Type B pancreatic cell (in vitro differentiated cells): ENCODE measurements at places on chromosomes 3 and 15. TPM values are rescaled to one million over a fixed set of nuclear protein-coding genes. Genes with fewer than 3 reads are reported as not detected.

GRCh38 chr3:42403737-42404136 lies 6.7 kb downstream of the LYZL4 start:
- H3K4me1 ChIP-seq, result no peaks in the 10 kb centered on the region
- DNase-seq, result no peak
- no peaks in the 10 kb centered on the region for H3K36me3 ChIP-seq
- H3K27ac ChIP-seq, result no peak overlapping the region

Gene CDCP1
- total RNA-seq, result 26.3 and 82.5 TPM in 2 replicates

GRCh38 chr3:41726891-41727290 lies 235.0 kb downstream of the ULK4 start:
- no peak overlapping the region for H3K4me3 ChIP-seq
- DNase-seq, result no peak
- no peak overlapping the region for H3K27ac ChIP-seq
- no peaks in the 10 kb centered on the region for H3K27me3 ChIP-seq
- no peaks in the 10 kb centered on the region for H3K36me3 ChIP-seq
- no peaks in the 10 kb centered on the region for H3K4me1 ChIP-seq

DNA sequence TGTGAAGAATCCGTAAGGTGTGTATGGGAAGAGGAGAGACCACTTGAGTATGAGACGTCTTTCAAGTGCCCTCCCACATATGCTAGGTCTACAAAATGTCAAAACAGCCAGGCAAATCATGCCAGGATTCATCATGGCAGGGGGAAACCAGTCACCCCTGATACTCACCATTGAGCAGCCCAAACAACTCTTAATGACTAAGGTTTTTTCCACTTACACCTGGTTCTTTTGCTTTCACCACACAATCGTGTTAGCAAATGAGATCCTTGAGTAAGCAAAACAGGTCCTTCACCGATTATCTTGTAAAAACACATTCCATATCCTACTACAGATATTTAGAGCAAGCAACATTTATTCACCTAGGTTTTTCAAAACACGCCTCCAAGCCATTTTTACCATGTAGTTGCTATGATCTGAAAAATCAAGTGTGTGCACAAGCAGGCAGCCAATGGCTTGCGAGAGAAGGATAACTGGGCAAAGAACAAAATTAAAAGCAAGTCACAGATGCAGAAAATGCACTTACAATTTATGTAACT lies 177.5 kb upstream of the LPP start:
- H3K36me3 ChIP-seq, result no peaks in the 10 kb centered on the region
- H3K27me3 ChIP-seq, result peaks cover 4% of the 10 kb centered on the region

Gene SRP14
- 176 and 235 TPM in 2 replicates for total RNA-seq

DNA sequence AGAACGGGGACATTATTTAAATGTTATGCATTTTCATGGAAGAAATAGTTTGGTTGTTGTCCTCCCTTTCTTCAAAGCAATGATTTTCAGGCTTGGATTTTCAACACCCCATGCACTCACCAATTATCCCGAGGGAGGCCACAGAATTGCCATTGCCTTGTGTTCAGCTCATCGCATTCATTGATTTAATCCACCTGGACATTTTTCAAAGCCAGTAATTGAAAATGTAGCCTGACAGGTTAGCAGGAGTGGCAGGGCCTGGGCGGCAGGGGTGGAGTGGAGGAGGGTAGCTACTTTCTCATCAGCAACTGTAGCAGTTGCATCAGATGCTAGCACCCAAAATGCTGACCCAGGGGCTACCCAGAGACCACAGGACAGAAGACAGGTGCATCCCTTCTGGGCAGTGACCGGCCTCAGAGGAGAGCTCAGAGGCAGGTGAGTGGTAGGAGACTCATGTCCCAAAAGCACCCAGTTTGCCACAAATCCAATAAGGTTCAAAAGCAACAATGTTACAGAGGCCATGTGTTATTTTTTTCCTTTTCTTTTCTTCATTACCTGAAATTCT lies 242.4 kb downstream of the CD47 start:
- peaks cover 11% of the 10 kb centered on the region for H3K4me1 ChIP-seq
- peaks cover 8% of the 10 kb centered on the region for H3K36me3 ChIP-seq
- H3K4me3 ChIP-seq, result no peak overlapping the region
- no peak overlapping the region for H3K27ac ChIP-seq

Gene TRH
- total RNA-seq, result 0.74 and 5.3 TPM in 2 replicates

DNA sequence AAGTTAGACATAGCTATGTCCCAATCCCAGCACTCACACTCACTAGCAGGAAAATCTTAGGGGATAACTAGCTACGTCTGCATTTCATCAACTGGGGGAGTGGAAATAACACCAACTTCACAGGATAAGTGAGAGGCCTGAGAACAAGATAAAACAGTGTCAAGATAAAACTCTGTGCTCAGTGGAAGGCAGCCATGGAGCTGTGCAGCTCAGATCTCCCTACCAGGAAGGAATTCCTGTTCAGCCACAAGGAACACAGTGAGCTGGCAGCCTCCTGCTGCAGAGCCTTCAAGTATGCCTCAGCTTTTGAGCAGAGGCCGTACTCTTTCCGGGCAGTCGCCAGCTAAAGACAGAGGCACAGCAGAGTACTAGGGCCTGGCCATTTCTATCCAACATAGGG lies 115.8 kb upstream of the TOPAZ1 start:
- DNase-seq, result no peak
- H3K4me3 ChIP-seq, result no peak overlapping the region

DNA sequence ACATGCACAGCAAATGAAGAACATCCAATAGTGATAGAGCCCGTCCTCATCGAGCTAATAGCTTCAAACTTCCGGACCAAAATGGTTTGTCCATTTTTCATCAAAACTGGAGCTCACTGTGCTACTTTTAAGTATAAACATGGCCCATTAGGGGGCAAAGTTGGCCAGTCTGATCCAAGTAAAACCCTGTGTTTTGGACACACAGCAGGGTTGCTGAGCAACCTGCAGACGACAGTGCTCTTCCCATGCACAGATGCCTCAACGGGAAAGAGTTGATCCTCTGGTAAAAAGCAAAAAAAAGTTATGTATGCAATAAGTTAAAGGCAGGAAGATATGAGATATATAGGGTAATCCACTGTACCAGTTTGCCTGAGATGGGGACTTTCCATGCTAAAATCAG lies 244.0 kb upstream of the THBS1 start:
- H3K27ac ChIP-seq, result no peak overlapping the region
- peaks cover 46% of the 10 kb centered on the region for H3K27me3 ChIP-seq
- no peaks in the 10 kb centered on the region for H3K36me3 ChIP-seq
- H3K4me3 ChIP-seq, result no peak overlapping the region
- peaks cover 9% of the 10 kb centered on the region for H3K4me1 ChIP-seq
- DNase-seq, result no peak

GRCh38 chr15:83959477-83959876 lies 276.1 kb upstream of the GOLGA6L4 start:
- no peak for DNase-seq
- H3K27me3 ChIP-seq, result peaks cover 10% of the 10 kb centered on the region
- no peak overlapping the region for H3K27ac ChIP-seq
- H3K4me3 ChIP-seq, result no peak overlapping the region

Gene TMC3
- total RNA-seq, result 0.07 and 0.10 TPM in 2 replicates

Gene SLC12A1
- 0.05 and 0.53 TPM in 2 replicates for total RNA-seq

Gene GCSAM
- total RNA-seq, result not detected in 2 replicates

Gene GRIP2
- 2.7 and 5.6 TPM in 2 replicates for total RNA-seq

Gene CCR2
- not detected in 2 replicates for total RNA-seq

DNA sequence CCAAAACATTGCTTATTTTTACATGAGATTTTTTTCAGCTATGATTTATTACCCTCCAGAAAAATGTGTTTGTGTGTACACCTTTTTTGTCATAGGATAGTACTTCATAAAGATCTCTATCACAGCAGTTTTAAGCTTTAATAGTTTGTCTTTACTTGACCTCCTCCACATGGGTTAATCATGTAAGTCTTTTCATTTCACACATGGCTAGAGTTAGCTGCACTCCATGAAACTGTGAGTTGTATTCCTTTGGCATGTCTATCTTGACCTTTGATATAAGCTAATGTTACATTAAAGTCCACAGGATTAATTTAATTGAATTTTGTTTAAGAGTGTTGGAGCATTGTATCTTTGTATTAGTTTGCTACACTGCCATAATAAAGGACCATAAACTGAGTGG lies 217.1 kb downstream of the OTOL1 start:
- no peaks in the 10 kb centered on the region for H3K36me3 ChIP-seq
- no peak overlapping the region for H3K27ac ChIP-seq
- DNase-seq, result no peak
- peaks cover 2% of the 10 kb centered on the region for H3K27me3 ChIP-seq

Gene MUC4
- 1.9 and 2.4 TPM in 2 replicates for total RNA-seq

Gene GOLGA8M
- 0.43 and 0.68 TPM in 2 replicates for total RNA-seq

DNA sequence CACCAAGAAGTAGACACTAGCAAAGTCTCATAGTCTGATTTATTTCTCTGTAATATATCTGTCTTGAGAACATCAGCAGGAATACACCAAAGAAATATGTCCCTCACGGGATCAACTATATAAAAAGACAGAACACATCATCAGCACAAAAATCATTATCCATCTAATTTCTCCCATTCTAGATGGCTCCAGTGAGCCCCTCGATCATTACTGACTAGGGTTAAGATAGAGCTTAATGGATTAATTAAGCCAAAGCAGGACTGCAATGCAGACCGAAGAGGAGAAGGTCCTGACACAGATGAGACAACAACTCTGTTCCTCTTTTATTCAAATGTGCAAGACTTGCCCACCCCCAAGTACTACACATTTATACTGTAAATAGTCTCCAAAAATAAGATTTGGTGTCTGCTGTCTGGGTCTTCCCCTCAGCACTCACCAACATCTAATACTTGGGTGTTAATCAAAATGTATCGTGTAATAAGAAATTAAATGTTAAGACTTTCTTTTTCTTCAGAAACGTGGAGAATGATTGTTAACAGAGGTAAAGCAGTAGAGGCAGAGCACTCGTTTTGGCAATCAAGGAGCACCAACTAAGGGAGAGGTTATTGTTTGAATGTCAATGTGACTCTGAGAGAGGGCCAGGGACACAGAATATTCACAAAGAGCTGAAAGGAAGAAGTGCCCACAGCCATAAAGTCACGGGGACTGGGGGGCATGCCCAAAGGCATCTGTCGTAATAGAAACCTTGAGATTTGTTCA lies 133.6 kb downstream of the TIGIT start:
- no peaks in the 10 kb centered on the region for H3K4me1 ChIP-seq
- no peak overlapping the region for H3K27ac ChIP-seq
- DNase-seq, result no peak
- no peaks in the 10 kb centered on the region for H3K36me3 ChIP-seq

DNA sequence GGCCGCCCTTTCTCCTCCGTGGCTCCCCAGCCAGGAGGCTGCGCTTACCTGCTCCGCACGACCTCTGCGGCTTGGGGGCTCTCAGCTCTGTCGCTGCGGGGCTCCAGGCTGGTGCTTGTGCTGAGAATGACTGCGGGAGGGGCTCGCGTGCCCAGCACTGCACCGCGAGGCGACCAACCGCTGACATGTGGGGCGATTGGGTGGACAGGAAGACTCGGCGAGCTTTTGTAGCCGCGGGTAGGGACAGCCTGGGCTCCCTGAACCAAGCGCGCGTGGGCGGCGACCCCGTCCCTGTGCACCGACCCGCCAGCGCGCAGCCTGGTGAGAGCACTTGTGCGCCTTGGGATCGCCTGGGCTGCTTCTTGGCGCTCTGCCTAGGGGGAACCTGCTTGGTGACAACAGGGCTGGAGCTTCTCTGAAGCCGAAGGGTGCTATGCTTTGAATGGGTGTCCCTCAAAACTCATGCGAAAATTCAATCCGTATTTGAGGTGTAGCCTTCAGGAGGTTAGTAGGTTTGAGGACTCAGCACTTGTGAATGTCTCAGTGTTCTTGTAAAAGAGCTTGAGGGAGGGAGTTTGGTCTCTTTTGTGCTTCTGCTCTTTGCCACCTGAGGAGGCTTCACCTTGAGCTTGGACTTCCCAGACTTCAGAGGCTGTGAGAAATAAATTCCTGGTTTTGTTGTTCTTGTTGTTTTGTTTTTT lies 50.4 kb downstream of the IL12A start:
- H3K27me3 ChIP-seq, result peaks cover 54% of the 10 kb centered on the region
- DNase-seq, result peak; percentile 69
- H3K27ac ChIP-seq, result no peak overlapping the region
- no peaks in the 10 kb centered on the region for H3K4me1 ChIP-seq
- H3K4me3 ChIP-seq, result peak overlapping the region; percentile 76

Gene MFGE8
- 82.0 and 162 TPM in 2 replicates for total RNA-seq

DNA sequence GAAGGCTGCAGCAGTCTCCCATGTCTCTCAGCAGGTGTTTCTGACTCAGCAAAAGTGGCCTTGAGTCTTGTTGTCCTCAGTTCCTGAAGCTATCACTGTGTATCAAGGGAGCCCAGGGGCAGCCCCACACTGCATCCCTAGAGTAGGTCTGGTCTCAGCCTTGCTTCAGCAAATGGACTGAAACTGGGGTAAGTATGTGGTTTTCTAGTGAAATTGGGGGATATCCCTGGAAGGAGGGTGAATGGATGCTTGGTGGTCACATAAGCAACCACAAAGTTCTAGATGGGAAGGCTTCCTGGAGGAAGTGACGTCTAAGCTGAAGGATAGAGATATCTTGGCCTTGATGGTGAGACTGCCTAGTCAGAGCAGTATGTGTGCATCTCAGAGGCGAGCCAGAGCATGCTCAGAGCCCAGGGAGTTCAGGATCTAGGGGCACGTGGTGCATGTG lies 38.4 kb downstream of the TMEM158 start:
- H3K36me3 ChIP-seq, result no peaks in the 10 kb centered on the region
- H3K27ac ChIP-seq, result no peak overlapping the region
- H3K4me1 ChIP-seq, result peaks cover 36% of the 10 kb centered on the region
- no peak for DNase-seq

DNA sequence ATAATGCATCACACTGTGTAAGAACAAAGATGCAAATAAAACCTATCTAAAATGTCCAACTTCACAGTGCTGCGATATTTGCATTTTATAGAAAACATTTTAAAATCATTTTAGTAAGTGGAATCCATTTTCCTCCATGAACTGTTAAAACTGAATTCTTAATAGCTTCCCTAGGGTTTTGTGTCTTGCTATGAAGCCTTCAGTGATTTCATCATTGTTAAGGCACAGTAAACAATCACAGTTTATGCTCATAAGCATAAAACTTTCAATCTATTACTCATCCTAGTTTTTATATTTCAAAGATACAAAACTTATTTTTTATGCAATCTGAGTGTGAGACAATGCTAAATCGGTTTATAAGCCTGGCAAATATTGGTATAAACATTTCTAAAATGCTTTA lies 509.7 kb downstream of the TUSC7 start:
- no peaks in the 10 kb centered on the region for H3K27me3 ChIP-seq
- no peak for DNase-seq
- no peak overlapping the region for H3K4me3 ChIP-seq
- H3K4me1 ChIP-seq, result peaks cover 5% of the 10 kb centered on the region

DNA sequence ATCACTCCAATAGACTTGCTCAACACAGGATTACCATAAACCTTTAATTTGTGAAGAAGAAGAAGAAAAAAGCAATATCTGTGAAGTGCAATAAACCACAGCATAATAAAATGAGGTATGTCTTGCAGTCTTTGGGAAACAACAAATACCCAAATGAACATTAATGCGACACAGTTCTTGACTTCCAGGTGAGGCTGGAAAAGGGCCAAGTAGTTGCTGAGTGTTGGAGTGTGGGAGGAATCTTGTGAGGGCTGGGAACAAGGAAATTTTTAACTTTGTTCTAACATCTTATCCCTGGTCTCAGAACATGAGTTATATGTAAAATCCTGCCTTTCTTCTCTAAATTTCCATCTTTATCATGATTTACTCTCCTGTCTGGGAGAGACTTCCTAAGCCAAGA lies 206.5 kb downstream of the DTWD1 start:
- no peak overlapping the region for H3K4me3 ChIP-seq
- H3K4me1 ChIP-seq, result peaks cover 32% of the 10 kb centered on the region
- no peaks in the 10 kb centered on the region for H3K27me3 ChIP-seq
- peaks cover 6% of the 10 kb centered on the region for H3K36me3 ChIP-seq
